ENCODE measurements at places on chromosomes 5 and 9.

- DNase-seq: no peak
These were observed 9.6 kb downstream of the GMCL2 start for GRCh38 chr5:178177569-178177968.

GRCh38 chr5:75952963-75953362 is 130.2 kb upstream of the SV2C start:
- DNase-seq: no peak

- DNase-seq: no peak
These were observed 88.3 kb downstream of the RAB3C start for GRCh38 chr5:58671155-58671554.

DNA sequence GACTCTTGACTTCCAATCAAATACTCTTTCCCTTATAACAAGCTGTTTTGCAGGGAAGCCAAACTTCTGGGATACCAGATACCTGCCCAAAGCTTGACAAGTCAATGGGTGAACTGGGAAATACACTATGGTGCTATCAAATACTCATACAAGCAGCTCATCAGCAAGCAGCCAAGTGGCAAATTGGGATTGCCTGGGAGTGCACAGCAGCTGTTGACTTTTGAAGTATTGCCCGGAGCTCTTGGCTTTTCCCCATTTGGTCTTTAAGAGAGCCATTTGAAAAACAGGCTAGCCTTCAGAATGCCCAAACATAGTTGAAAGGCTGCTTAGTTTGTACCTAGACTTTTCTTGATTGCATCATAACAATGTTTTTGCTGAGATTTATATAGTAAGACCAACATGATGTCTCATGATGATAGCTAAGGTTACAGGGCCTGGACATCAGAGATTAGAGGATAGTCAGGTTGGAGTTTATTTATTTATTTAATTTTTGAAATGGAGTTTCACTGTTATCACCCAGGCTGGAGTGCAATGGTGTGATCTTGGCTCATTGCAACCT is 210.1 kb upstream of the ZNF608 start:
- no peak for DNase-seq

DNA sequence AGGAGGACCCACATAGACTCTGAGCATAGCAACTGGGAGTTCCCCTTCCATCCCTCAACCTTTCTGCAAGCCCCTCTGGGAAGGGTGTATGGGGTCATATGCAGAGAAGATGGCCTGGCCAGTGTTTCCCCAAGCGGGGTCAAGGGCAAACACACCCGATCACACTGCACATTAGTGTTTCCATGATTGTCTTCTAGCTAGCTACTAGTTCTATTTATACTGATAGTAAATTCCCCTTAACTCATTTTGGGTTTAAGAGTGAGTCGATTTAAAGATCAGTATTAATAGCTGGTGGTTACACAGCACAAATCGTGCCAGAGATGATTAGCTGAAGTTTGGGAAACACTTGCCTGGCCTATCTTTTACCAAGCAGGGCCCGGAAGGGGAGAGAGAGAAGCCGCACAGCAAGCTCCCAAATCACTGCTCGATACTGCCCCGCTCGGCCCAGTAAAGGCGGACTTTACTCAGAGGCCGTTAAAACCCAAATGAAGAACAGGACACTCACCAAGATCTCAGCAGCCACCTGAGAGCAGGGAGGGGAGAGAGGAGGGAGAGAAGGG is 29.4 kb upstream of the TNIP1 start:
- DNase-seq: no peak

DNA sequence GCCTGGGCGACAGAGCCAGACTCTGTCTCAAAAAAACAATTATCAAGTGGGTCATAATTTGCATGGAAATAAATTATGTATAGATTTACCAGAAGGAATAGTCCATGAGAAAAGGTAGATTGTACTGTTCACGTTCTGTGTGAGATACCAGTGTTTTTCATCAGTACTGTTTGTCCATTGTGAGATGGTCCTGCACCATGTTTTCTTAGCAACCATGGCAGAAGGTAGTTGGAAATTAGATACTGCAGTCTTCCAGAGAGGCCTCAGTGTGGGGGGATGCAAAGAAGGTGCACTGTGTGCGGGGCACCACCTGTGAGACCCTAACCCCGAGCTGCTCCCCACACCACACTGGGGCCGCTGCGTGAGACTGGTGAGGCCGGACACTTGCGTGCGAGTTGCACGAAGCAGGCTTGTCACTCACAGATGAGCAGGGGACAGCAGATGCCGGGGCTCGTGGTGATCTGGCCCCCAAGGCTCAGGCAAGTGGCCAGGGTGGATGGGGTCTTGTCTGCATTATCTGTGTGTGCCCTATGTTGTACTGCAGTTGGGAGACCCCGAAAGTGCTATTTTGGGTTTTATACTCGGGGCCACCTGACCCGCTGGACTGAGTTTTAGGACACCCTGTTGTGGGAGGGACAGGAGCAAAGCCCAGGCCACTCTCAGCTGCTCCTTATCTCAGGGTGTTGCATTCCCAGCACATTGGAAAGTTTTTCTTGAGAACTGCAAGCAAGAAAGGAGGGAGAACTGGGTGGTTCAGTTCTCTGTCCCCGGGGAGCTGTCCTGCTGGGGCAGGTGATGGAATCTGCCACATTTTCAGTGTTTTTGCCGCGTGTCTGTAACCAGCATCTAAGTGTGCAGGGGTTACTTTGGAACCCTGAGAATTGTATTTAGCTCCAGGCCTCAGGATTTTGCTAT is 61.9 kb downstream of the EHMT1 start:
- DNase-seq: no peak

DNA sequence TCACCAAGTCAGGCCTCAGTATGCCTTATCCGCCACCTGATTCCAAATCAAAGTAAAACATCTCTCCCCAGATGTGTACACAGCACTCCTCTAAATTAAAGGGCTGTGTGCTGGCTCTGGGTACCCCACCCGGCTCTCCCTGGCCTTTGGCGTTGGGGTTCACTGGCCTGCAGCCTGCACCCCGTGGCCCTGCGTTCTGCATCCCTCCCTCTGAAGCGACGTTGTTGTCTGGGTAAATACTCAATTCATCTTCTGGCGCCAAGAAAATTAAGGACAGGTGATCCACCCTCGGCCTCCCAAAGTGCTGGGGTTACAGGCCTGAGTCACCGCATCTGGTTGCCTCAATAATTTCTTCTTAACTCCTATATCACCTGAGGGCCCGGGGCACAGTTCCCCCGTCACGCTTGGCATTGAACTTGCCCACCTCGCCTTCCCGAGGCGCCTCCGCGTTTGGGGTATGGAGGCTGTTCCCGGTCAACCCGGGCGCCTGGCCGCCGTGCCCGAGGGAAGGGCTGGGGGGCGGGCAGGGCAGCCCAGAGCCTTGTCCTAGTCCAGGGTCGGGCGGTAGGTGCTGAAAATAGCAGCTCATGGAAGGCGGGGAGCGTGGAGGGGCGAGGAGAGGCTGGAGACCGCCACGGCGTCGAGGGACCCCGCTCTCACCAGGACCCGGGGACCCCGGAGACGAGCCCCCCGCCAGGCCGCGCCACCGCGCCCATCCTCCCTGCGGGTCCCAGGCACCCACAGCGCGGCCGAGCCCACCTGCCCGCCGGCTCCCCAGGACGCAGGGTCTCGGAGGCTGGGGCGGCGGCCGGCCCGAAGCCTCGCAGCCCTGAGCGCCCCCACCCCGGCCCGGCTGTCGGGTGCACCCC is 531 bp downstream of the ABO start:
- no peak for DNase-seq

DNA sequence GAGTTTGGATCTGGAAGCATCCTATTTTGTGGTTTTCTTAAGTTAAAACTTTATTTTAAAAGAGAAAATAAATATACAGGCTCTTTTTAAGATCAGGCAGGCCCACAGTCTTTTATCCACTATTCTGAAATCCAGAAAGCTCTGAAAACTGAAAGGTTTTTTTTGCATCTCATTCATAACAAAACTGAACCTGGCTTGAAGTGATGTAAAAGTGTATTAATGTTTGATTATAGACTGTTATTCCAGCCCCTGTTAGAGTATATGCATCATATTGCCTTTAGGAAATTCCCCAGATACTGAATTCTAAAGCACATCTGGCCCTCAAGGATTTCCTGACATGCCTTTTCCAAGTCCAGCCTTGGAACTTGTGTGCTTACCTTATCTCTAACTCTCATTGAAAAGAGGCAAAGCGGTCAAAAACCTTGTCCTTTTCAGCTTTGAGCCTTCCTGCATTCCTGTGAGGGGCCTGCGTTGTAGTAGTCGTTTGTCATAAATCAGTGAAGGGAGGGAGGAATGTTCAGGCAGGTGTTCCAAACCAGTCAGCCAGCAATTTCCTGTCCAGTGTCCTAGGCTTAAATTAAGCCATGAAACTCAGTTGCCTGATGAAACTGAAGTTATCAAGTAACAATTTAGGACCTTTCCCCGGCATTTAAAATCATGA is 110.4 kb downstream of the TLE4 start:
- DNase-seq: no peak

DNA sequence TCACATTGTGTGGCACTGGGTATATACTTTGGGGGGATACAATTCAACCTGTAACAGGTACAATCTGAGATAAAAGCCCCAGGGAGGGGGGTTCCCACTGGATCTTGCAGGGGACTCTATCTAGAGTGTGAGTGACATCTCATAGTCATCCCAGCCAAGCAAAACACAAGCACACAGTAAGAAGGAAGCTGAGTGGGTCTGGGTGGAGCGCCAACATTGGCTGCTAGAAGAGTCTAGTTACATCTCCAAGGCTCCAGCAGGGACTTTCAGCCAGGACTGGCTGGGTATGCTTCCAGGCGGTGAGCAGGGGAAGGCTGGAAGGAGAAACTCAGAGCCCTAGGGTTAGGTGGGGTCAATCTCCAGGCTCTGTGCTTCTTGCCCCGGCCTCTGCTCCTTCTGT is 53.0 kb downstream of the IL31RA start:
- DNase-seq: no peak

DNA sequence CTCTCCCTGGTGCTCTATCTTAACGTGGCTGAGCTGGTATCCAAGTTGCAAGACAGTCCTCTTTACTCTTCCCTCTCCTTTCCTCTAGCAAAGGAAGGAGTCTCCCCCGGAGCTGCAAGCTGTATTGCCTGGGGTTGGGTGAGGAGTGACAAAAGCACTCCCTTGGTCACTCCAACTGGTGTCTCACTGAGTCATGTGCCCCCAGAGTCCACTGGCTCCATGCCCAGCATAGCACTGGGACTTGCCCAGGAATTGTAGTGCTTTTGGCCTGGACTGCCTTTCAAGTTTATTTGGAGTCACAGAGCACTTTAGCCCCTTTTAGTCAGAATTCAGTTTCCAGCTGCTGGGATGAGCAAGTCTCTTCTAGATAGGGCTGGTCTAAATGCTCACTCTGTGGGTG is 82.6 kb upstream of the FST start:
- DNase-seq: no peak

DNA sequence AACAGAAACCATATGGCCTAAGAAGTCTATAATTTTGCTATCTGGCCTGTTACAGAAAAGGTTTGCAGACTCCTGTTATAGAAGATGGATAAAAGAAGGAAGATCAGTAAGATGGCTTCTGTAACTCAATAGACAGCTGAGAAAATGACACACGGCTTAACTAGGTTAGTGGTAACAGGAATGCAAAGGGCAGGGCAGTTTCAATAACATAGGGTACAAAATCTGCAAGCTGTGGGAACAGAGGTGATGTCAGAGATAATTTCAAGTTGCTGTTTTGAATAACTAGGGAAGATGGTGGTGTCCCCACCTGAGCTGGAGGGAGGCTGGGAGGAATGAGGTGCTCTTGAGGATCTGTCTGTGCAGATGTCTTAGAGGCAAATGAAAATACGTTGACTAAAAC is 106.5 kb downstream of the GLIS3 start:
- DNase-seq: no peak

GRCh38 chr5:35089334-35090314 is 41.9 kb upstream of the AGXT2 start:
- DNase-seq: peak; percentile 58

DNA sequence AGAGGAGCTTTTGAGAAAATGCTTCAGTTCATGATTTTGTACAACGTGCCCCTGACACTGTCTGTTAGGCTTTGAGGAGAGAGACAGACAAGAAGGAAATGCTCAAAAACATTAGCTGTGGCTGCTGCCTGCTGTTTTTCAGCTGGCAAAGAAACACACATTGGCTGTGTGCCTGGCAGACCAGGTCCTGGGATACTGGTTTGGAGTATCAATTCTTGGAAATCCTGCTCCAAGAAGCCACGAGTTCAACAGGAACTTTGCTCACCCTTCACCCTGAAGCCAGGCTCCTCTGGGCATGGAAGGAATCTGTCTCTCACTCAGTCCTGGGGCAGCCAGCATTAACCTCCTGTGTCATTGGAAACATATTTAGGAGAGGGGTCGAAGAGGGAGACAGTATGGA is 245.5 kb downstream of the AUH start:
- DNase-seq: no peak

- DNase-seq: no peak
These were observed 113.0 kb upstream of the PCA3 start for GRCh38 chr9:76651119-76651705.

- DNase-seq: no peak
These were observed 218.1 kb downstream of the CETN3 start for GRCh38 chr5:90191352-90192045.

DNA sequence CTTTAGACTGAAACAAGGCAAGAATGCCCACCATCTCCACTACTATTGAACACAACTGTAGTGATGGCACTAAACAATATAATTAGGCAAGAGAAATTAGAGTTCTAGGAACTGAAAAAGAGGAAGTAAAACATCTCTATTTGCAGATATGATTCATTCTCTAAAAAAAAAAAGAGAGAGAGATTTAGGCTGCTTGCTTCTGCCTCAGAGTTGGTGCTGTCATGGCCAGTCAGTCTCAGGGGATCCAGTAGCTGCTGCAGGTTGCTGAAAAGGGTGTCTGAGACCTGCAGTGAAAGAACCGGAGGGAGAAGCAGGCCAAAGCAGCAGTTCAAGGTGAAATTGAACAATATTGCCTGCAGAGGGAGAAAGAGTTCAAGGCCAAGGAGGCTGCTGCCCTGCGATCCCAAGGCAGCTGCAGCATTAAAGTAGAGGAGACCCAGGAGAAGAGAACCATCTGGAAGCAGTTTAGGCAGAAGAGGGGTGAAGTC is 72.5 kb downstream of the AP3B1 start:
- no peak for DNase-seq

- no peak for DNase-seq
These were observed 133.4 kb upstream of the OTULINL start for GRCh38 chr5:14447958-14448911.

DNA sequence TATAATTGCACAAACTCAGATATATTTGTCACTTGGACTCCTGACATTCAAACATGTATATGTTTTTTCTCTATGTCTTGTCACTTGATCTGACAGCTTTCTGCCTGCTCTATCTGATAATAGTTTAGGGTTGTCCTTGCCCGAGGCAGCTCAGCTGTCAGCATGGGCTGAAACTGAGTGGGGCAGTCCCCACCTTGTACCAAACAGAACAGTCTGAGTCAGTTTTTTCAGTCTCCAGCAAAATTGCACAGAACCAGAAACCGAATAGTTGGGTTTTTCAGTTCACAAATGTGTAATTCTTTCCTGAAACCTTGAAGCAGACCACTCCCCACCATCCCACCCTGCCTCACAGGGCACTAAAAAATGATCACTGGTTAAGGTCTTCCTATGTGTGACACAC is 9.5 kb upstream of the HAND1 start:
- peak; percentile 53 for DNase-seq

DNA sequence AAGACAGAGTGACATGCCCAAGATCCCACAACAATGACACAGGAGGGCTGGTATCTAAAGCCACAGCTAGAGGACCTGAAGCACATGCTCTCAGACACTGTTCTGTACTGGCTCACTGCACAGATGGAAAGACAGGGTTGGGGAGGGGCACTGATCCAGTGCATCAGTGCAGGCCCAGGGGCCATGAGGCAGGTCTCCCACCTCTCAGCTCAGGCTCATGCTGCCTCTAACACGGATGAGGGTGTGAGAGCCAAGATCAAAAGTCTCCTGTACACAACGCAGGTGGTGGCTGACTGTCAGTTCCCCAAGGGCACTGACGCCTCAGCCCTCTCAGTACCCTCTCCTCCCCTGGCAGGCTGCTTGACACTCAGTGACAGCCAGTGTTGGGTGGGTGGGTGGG is 10.9 kb downstream of the RAPGEF1 start:
- peak; percentile 64 for DNase-seq
